Fibroblast of gingiva (primary cell): ENCODE measurements at places on chromosomes 5 and 9.
A peak's percentile ranks its signal among the peaks of the same experiment; 100 is the strongest.

GRCh38 chr5:25649628-25650265 is 1005.0 kb upstream of the CDH10 start:
- no peak for DNase-seq

GRCh38 chr5:173378727-173379126 is 50.5 kb upstream of the STC2 start:
- DNase-seq: no peak

DNA sequence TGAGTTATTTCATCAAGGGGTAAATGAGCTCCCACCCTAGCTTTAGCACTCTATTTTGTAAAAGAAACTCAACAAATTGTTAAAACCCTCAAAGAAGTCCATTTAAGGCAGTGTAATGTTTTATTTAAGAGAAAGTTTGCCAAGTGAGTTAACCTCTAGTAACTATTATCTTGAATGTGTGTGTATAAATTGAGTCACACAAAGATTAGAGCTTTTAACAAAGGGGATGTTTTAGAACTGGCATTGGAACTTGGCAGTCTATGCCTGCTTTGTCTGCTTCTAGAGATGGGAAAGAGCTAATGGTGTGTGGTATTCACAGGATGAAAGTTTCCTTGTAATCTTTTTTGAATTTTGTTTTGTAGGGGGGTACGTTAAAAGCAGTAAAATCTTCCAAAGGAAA is 33.2 kb downstream of the KDM3B start:
- DNase-seq: no peak

DNA sequence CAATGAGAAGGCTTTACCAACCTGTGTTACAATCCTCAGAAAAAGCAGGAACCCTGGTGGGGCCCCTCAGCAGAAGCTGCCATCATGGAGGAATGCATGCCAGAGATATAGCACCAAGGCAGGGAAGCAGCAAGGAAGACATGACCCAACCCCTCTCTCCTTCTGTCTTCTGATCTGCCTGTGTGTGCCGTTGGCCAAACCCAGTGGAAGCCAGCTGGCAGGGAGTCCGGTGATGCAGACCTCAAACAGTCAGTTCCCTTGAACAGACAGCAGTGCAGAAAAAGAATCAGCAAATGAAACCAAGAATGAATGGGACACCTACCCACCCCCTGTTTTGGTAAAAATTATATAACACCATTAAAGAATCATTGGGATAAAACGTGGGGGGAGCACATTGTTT is 234.2 kb downstream of the ZNF608 start:
- DNase-seq: peak; percentile 35

GRCh38 chr9:6237267-6237666 is 21.7 kb downstream of the IL33 start:
- DNase-seq: no peak

DNA sequence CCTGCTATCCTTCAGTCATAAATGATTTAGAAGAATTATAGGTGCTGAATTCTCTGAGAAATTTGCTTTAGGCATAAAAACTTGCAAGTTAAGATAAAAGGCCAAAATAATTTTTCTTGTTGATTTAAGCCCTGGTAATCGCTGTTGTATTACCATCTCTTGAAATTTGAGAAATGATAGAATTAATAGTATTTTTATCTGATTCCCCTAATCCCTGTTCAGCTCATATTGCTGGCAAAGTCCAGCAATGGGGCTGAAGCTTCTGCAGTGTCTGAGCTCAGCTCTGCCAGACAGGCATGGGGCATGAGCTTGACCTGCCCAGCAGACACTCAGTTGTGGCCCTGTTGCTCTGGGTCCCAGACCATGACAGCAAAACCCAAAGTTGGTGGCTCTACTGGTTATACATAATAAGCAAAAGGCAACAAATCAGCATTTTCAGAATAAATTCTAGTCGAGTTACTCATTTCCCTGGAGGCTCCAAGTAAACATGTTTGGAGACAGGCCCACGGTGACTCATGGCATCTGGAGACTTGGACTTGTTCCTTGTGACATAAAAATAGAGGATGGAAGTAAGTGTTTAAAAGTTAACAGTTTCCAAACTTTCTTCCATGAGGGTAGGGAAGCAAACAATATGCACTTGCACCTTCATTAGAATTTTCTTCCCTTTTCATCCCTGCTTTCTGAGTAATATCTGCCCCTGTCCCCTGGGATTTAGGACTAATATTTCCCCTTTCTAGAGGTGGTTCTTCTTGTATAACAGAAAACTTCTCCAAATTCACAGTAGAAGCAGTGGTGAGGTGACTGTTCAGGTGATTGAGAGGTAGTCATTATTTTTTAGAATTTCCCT is 60.2 kb upstream of the SLC2A8 start:
- peak; percentile 92 for DNase-seq

DNA sequence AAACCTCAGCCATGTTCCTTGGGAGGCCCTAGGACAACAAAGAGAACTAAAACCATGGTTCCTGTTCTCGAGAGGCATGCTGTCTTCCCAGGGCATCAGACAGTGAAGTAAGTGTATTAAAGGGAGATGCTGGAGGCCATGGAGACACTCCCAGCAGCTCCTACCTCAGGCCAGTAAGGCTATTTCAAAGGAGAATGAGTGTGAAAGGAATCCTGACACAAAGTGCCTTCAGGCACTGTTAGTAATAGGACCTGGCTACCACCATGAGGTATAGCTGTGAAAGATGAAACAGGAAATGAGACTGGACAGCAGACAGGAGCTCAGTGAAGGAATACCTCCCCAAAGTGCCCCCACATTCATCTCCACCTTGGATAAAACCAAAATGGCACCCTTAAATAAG is 71.0 kb downstream of the FANCC start:
- DNase-seq: no peak

DNA sequence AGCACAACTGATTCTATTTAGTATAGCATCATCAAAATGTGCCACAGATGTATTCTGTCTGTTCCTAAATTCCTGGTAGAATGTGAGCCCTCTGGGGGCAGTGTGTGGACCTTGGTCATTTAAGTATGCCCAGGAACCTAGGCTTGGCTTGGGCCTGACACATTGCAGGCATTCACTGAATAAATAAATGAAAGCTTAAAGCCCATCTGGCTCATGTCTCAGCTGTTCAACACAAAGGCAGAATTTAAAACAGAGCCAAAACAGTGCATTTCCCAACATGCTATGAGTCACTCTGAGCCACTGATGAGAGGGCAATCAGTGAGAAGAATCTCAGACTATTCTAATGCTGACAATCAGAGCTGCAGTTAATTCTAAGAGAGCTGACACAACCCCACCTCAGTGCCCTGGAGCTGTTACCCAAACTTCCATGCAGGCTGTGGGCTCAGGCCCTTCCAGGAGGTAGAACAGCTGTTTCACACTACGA is 8.1 kb downstream of the FAM193B start:
- DNase-seq: peak; percentile 98

- no peak for DNase-seq
These were observed 46.6 kb upstream of the IPPK start for GRCh38 chr9:92716557-92716956.

DNA sequence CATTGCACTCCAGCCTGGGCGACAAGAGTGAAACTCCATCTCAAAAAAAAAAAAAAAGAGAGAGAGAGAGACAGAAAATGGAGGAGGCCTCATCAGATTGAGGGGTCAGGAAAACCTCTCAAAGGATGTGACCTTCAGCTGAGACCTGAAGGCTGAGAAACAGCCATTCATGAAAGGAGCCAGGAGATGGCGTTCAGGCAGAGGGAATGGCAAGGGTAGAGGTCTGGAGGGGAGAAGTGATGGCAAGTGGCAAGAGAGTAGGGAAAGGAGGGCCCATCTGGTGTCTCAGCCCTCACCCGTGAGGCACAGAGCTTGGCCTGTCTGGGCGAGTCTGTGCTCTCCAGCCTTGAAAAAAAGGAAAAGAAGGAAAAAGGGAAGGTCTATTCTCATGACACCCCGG is 17.0 kb downstream of the CAMK2A start:
- DNase-seq: peak; percentile 36

DNA sequence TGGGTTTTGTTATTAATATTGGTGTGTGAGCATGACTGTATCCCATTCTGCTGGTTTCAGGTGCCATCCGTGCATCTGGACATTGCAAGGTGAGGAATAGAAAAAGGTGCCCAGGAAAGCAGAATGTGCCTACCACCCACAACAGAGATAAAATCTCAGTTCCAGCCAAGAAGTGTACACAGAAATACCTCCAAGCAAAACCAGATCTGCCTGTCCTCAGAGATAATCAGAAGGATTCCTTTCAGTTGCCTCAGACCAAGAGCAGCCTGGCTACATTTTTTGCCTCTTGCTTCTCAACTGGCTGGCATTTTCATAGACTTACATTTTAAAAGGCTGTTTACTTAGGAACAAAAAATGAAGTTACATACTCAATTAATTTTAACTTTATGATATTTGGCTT is 12.1 kb upstream of the ABLIM3 start:
- DNase-seq: peak; percentile 26

DNA sequence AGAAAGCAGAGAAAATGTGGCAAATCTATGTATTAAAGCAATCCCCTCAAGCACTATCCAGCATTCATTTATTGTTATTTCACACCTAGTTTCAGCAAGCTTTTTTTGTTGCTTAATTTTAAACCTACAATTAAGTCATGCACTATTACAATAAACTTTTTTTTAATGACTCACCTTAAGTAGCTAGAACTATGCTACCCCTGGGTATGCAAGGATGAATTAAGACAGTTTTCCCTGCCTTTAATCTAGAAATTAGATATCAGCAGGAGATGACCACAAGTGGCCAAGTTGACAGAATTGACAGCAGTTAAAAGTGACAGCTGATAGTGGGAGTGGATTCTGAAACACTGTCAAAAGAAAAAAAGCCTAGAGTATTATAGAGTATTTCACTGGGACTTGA is 20.0 kb downstream of the ITGA1 start:
- DNase-seq: no peak

- DNase-seq: no peak
These were observed 237.0 kb downstream of the TENT4A start for GRCh38 chr5:6950250-6950649.

GRCh38 chr5:155833287-155833686 is 493.7 kb upstream of the SGCD start:
- DNase-seq: no peak

DNA sequence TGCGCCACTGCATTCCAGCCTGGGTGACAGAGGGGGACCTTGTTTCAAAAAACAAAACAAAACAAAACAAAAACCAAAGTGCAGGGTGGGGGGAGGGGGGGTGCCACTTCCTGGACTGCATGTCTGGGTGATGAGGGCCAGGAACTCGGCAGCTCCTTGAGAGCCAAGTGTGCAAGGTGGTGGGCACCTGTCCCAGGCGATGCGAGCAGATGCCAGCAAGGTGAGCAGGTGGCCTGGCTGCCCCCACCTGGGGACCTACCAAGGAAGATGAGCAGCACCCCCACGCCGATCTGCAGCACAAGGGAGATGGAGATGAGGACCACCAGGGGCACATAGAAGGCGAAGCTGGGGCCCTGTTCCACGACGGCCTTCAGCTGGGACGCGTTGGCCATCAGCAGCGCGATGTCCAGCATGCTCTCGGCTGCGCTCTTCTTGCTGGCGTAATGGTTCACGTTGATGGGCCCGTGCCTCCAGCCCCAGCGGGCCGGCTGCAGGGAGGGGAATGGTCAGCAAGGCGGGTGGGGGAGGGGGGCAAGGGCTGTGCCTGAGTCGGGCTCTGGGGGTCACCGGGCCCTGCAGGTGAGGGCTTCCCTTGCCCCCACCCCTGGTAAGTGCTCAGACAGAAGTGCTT is 7.8 kb downstream of the NINJ1 start:
- no peak for DNase-seq

DNA sequence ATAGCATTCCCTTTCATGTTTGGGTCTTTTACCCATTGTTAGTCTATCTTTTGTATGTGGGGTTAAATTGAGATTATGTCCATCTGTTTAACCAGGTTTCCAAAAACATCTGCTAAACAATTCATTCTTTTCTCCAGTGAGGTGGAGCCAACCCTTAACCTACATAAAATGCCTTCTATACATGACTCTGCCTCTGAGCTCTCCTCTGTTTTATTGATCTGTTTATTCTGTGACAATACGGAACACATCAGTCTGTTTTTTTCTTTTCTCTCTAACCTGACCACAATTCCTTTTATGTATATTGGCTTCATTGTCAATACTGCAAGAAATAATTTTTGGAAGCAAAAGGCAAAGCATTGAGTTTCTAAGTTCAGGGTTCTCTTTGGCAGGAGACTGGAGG is 9.9 kb upstream of the ARL15 start:
- no peak for DNase-seq

DNA sequence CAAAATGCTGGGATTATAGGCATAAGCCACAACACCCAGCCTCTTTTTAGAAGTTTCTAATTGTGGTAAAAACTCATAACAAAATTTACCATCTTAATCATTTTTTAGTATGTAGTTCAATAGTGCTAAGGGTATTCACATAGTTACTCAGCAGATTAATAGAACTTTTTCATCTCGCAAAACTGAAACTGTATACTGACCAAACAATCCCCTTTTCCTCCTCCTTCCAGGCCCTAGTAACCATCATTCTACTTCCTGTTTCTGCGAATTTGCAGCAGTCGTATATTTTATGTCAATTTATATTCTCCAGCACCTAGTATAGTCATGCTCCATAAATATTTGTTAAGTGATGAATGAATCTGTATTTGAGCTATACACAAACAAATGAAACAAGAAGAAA is 86.3 kb upstream of the ERBIN start:
- DNase-seq: no peak

DNA sequence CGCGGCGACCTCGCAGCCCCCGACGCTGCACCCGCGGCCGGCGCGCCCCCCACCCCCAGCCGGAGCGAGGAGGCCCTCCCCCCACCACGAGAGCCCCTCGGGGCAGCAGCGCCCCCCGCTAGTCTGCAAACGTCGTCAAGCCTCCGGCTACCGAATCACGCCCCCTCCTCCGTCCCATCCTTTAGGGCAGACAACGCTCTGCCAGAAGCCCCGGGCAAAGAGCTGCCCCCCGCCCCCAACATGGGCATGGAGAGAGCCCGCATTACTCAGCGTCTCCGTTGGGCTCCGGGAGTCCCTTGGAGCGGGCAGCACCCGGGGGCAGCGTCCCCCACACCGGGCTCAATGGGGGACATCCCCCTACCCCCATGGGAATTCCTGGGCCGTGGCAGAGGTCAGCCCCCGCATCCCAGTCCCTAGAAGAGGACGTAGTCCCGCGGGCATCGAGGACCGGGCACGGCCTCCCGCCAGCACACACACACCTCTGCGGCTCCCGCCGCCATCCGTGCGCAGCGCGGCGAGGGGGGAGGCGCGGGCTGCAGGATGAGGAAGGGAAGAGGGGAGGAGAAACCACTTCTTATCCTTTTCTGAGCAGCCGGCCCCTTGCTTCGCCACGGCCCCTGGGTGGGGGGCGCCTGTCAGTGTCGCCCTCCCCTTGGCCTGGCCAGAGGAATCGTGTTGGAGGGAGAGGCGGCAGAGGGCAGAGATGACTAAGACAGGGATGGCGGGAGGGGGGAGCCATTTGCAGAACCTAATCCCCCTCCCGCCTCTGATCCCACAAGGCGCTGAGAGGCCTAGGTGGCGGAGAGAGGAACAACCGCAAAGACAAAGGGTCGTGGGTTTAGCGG is 750 bp downstream of the DNM1 start:
- DNase-seq: no peak

DNA sequence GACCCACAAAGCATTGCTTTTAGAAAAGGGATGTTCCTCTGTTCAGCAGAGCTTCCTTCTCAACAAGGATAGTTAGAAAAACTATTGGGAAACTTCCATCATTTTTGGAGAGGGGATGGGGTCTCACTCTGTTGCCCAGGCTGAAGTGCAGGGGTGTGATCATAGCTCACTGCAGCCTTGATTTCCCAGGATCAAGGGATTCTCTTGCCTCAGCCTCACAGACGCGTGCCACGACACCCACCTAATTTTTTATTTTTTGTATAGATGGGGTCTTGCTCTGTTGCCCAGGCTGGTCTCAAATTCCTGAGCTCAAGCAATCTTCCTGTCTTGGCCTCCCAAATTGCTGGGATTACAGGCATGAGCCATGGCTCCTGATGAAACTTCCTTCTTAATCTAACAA is 34.8 kb downstream of the PHAX start:
- DNase-seq: no peak

- DNase-seq: peak; percentile 59
These were observed 841.9 kb upstream of the ACO1 start for GRCh38 chr9:31542384-31543055.
